ENCODE measurements at places on chromosomes 16 and 17. TPM values are rescaled to one million over a fixed set of nuclear protein-coding genes. Genes with fewer than 3 reads are reported as not detected.
A peak's percentile ranks its signal among the peaks of the same experiment; 100 is the strongest.

GRCh38 chr16:25493136-25493811, 198.5 kb upstream of the HS3ST4 start:
- no peak for DNase-seq

DNA sequence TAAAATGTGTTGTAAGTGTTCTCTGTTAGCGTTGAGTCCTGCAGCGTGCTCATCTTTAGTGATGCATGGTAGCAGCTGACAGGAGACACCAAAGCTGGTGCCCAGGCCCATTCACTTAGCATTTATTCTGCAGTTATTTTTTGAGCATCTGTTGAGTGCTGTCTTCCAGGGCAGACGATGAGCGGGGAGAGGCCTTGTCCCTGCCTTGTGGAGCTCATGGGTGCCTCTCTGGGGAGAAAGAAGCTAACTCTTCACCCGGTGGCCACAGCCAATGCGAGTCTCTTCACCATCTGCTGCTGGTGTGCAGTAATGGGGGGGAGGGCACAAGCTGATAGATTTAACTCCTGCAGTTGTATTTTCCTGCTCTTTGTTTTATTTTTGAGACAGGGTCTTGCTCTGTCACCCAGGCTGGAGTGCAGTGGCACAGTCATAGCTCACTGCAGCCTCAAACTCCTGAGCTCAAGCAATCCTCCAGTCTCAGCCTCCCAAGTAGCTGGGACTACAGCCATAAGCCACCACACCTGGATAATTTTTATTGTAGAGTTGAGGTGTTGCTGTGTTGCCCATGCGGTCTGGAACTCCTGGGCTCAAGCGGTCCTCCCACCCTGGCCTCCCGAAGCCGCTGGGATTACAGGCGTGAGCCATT, 30.5 kb downstream of the GPT2 start:
- no peak for DNase-seq

GRCh38 chr17:16937431-16937830, 34.5 kb downstream of the TNFRSF13B start:
- DNase-seq = no peak

GRCh38 chr17:70603226-70603625, 433.9 kb downstream of the KCNJ2 start:
- no peak for DNase-seq

GRCh38 chr17:38885728-38886642, 16.1 kb downstream of the LASP1 start:
- no peak for DNase-seq

DNA sequence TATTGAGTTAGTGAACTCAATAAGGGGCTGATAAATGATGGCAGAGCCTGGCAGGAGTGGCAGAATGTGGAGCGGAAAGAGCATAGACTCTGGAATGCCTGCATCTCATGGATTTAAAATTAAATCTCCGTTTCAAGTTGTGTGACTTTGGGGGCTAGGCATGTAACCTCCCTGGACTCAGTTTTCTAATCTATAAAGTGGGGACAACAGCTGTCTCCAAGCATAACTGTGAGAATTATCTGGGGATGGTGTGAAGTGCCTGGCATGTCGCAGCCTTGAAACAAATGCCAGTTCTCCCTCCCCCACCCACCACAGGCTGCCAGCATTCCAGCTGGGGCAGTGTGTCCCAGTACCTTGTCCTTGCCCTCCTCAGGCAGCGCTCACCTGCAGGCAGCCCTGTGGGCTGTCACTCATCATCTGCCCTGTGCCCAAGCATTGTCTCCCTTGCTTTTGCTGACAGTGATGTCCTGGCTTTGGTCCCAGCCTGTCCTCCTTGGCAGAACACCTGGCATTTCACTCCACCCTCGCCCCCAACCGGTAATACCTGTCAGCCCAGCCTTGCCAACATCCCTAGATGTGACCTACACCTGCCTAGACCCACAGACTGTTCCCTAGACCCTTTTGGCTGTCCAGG, 129.6 kb downstream of the MRM1 start:
- DNase-seq = no peak

GRCh38 chr16:89616623-89617022, 3.2 kb downstream of the DPEP1 start:
- DNase-seq = no peak

DNA sequence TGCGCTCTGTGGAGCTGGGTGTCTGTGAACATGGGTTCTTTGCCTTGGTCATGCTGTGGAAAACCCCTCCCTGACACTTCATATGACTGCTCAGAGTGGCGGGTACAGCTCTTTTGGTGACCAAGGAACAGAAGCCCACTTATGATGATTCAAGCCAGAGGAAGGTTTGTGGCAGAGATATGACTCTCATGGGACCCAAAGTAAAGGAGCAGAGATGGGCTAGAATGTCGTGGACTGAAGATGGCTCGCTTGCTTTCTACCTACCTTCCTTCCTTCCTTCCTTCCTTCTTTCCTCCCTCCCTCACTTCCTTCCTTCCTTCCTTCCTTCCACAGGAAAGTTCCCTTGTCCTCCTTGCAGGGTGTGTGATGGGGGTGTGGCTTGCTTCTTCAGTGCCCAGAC, 169.7 kb upstream of the IRX3 start:
- no peak for DNase-seq

- no peak for DNase-seq
Measured at GRCh38 chr17:79508291-79508716, 102.5 kb downstream of the RBFOX3 start.

DNA sequence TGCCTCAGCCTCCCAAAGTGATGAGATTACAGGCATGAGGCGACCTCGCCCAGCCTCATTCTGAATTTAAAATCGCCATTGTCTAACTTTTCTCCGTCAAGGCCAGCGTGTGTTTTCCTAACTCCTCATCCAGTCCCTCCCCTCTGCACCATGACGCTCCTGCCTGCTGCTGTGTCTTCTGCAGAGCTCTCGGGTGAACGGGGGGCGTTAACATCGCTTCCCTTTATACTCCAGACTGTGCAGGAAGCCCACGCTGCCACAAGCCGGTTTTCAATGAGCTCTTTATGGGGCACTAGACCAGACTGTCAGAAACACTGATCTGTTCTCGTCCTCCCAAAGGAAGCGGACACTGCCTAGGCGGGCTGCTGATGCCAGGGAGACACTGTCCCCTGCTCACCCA, 13.2 kb downstream of the AANAT start:
- no peak for DNase-seq

DNA sequence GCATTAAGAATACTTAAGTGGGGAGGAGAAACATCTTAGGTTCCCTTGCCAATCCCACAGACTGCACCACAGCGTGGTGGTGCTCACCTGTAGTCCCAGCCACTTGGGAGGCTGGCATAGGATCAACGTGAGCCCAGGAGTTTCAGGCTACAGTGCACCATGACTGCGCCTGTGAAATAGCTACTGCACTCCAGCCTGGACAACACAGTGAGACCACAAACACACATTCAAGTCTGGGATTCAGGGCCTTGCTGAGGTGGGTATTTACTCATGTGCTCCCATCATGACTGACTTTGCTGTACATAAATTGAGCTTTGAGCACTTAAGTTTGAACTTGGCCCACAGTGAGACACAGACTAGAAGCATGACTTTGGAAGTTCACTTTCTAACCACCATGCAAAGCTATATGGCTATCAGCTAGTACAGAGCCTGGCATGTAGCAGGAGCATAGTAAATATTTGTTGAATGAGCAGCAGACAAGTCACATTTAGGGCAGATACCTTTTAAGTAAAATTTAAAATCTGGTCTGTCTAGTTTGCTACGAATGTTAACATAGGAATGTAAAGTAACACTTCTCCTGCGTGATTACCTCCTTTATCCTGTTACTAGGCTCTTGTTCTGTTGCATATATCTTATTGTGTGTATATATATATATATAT, 33.5 kb downstream of the CEP95 start:
- no peak for DNase-seq

DNA sequence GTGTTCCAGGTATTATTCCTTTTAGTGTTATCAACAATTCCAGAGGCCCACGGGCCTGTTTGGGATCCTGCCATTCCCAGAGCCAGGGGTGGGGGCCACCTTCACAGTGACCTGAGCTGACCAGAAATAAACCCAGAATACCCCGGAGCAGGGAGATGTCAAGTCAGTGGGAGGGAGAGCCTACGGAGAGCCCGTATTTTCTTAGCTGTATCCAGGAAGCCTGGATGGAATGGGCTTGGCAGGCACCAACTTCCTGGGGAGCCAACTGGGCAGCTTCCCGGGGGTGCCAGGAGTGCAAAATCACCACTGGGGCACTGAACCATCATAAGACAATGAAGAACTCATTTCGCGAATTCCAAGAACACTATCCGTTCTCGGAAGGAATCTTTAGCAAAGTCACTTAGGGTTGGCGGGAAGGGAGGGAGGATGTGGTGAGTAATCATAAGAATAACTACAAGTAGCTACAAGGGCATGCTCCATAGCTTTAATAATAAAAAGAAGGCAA, 13.2 kb upstream of the MRTFB start:
- DNase-seq = no peak

- peak; percentile 41 for DNase-seq
Measured at GRCh38 chr17:78879635-78880186, 23.3 kb downstream of the CEP295NL start.

DNA sequence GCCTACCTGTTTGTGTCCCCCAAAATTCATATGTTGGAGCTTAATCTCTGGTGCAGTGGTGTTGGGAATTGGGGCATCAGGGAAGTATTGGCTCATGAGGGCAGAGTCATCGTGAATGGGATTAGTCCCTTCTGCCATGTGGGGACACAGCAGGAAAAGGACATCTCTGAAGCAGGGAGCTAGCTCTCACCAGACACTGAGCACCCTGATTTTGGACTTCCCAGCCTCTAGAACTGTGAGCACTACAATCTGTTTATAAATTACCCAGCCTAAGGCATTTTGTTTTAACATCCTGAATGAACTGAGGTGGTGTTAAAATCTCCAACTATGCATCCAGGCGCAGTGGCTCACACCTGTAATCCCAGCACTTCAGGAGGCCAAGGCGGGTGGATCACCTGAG, 206.0 kb downstream of the SEC14L1 start:
- DNase-seq = no peak

GRCh38 chr17:57808882-57809281, 41.0 kb downstream of the MRPS23 start:
- no peak for DNase-seq

GRCh38 chr17:19705771-19706770, 10.3 kb downstream of the SLC47A2 start:
- no peak for DNase-seq

- peak; percentile 10 for DNase-seq
Measured at GRCh38 chr16:58582971-58583765, 46.5 kb downstream of the CNOT1 start.

GRCh38 chr16:78892951-78893733, 707.4 kb downstream of the MAF start:
- DNase-seq = no peak

GRCh38 chr16:55078699-55079410, 148.2 kb downstream of the IRX5 start:
- DNase-seq = no peak

DNA sequence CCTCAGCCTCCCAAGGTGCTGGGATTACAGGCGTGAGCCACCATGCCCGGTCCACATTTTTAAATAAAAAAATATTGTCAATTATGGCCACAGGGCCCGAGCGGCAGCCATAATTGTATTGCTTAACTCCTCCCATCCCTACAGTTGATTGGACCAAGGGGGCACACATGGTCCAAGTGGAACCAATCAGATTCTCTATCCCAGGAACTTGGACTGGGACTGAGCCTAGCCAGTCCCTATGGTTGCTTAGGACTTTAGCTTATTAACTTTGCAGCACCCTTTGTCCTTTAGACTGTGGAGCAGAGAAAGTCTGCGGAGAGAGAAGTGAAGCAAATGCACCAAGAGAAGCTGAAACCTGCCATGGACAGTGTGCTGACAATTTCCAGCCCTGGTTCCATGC, 5.5 kb upstream of the RDM1 start:
- DNase-seq = no peak

DNA sequence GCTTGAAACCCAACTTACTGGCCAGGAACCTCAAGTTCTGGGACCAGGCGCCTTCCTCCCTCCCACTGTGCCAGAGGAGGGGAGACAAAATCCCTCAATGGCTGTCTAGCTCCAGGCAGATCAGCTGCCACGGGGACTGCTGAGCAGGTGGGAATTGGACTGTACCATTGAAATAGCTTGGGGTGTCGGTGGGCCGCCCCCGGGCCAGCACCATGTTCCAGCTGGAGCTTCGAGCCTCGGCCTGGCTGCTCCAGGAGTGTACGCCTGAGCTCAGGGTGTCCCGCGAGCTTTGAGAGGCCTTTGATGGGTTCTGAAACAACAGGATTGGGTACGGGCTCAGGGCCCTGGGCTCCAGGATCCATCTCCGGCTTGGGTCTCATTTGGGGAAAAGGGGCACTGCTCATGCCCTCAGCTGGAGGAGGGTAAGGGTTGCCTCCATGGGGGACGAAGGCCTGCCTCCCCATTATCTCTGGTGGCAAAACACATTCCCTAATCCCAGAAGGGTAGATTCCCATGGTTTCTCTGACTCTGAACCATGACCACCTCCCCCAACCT, 4.6 kb upstream of the SPATA32 start:
- no peak for DNase-seq

DNA sequence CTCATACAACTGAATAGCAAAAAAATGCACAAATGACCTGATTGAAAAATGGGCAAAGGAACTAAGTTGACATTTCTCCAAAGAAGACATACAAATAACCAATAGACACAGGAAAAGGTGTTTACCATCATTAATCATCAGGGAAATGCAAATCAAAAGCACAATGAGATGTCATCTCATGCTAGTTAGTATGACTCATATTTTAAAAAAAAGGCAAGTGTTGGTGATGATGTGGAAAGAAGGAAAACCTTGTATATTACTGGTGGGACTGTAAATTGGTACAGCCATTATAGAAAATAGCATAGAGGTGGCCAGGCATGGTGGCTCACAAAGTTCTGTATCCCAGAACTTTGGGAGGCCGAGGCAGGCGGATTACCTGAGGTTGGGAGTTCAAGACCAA, 232.5 kb upstream of the ZFHX3 start:
- DNase-seq = no peak

GRCh38 chr16:4232541-4233386, 9.1 kb downstream of the SRL start:
- DNase-seq = no peak

GRCh38 chr16:54878301-54878700, 52.4 kb upstream of the IRX5 start:
- no peak for DNase-seq

GRCh38 chr16:54591816-54592246, 305.2 kb upstream of the IRX3 start:
- DNase-seq = no peak

- no peak for DNase-seq
Measured at GRCh38 chr17:27797390-27798091, 2.8 kb downstream of the NOS2 start.

Gene RASD1
- total RNA-seq = 0.48 TPM

Gene HS3ST3A1
- total RNA-seq = 0.16 TPM

Gene KCNH4
- total RNA-seq = 0.44 TPM

Gene MRPS7
- 93.5 TPM for total RNA-seq

Gene KRTAP1-1
- total RNA-seq = not detected

Gene PMP22
- 0.22 TPM for total RNA-seq

Gene NACA2
- total RNA-seq = not detected

Gene RUNDC3A
- total RNA-seq = 0.08 TPM

Gene TBX21
- 61.7 TPM for total RNA-seq

Gene CD300E
- total RNA-seq = not detected

Gene HNF1B
- 3.2 TPM for total RNA-seq

Gene KRT14
- total RNA-seq = not detected

Gene NPIPB8
- 0.39 TPM for total RNA-seq
